ENCODE measurements at places on chromosomes 3 and 15.

GRCh38 chr15:38171973-38172372, 80.7 kb upstream of the SPRED1 start:
- DNase-seq = no peak

DNA sequence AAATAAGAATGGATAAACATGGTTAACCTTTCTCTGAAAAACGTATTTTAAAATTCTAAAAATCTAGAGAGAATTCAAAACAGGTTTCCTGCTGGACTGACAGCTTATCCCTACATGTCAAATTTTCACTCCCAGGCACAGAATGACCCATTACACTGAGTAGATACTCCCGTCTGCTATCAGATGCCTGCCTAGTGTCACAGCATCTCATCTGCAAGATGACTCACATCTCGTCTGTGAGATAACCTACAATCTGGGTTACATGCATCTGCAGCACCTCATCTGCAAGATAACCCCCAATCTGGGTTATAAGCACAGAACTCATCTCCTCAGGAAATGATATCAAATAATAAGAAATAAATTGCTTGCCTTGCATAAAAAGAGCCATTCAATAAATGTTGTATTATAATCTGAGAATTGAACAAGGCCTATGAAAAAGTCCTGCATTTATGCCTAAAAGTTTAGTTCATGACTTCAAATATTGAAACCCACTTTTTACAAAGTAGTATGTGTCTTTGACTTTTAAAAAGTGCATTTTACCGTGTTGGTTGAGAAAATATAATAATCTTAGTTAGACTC, 188.3 kb upstream of the THBS1 start:
- no peak for DNase-seq

DNA sequence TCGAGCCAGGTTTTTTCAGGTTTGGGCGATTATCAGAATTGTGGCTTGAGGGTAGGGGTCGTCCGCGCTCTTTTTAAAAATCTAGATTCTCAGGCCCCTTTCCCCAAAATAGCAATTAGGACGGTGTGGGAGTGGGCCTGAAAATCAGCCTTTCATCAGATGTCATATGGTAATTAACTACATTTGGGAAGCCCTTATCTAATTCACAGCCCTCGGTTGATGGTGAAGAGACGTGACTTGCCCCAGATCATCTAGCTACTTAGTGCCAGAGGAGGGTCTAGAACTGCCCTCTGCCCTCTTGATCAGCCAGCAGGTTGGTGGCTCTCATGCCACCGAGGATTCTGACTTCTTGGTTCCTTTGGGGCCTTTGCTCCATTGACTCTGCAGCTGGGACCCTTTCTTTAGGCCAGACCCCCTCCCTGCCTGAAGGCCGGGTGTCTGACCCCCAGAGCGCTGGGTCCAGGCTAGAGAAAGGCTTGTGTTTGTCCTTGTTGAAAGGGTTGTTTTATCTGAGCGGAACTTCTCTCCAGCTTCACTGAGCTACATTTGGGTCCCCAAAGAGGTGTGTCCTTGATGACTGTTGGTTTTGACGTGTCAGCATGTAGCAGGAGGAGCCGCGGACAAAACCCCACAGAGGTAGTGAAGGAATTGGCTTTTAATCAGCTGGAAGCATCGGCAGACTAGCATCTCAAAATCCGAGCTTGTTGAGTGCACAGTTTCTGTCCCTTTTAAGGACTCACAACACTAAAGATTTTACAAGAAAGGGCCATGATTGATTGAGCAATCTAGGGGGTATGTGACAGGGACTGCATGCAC, 857 bp downstream of the AEN start:
- DNase-seq = no peak

DNA sequence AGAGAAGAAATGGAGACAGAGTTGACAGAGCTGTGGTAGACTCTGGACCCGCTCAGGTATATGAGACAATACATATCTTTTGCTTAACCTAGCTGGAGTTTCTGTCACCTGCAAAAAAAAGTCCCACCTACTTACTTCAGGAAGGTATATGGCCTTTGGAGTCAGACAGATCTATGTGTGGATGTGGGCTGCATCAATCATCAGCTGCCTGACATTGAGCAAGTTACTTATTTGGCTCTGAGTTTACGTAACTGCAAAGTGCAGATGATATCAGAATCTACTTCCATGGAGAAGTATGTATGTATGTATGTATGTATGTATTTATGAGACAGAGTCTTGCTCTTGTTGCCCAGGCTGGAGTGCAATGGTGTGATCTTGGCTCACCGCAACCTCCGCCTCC, 124.3 kb downstream of the MYLK start:
- no peak for DNase-seq

DNA sequence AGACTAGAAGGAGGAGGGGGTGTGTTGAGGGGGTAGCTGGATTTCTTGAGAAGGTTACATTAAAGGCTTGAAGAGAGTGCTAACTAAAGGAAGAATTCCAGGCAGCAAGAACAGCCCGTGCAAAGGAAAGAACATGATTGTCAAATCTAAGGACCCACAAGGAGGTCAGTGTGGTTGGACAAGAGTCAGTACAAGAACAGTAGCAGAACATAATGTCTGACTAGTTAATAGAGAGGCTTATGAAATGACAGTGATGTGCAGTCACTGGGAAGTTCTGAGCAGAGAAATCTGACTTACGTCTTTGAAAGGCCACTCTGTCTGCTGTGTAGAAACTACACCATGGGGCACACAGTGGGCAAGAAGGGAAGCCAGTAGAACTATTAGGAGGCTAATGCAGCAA, 19.8 kb upstream of the RBMS3 start:
- no peak for DNase-seq

GRCh38 chr15:92074101-92074500, 220.6 kb downstream of the SLCO3A1 start:
- DNase-seq = no peak

DNA sequence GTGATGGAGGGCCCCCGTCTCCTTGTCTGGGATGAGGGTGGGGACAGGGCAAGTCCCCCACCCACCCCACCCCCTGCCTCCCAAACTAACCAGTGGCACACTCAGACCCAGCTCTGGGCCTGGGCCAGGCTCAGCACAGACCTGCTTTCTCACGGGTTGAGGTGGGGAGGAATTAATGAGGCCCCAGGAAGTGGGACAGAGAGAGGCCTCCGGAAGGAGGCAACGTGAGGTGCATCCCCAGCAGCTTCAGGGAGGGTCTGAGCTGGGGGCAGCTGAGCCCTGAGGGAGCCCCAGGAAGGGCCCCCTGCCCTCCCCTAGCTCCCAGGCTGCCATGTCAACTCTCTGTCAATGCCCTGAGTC, 15.0 kb upstream of the GNAI2 start:
- no peak for DNase-seq

DNA sequence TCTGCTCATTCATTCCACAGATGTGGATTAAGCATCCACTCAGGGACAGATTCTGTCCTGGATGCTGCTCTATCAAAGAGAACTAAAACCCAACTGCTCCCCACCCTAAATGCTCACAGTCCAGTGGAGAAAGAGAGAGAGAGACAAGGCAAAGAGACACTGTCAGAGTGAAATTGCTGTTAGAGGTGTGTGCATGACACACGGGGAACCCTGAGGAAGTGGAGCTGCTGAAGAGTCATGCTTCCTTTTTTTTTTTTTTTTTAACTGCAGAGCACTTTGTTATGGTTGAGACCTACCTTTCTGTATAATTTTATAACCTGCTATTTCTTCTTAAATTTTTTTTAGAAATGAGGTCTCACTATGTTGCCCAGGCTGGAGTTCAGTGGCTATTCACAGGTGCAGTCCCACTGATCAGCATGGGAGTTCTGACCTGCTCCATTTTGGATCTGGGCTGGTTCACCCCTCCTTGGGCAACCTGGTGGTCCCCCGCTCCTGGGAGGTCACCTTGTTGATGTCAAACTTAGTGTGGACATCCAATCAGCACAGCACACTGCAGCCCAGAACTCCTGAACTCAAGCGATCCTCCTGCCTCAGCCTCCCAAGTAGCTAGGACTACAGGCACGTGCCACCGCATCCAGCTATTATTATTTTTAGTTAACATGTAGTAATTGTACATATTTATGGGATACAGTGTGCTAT, 18.2 kb upstream of the PSTPIP1 start:
- no peak for DNase-seq

DNA sequence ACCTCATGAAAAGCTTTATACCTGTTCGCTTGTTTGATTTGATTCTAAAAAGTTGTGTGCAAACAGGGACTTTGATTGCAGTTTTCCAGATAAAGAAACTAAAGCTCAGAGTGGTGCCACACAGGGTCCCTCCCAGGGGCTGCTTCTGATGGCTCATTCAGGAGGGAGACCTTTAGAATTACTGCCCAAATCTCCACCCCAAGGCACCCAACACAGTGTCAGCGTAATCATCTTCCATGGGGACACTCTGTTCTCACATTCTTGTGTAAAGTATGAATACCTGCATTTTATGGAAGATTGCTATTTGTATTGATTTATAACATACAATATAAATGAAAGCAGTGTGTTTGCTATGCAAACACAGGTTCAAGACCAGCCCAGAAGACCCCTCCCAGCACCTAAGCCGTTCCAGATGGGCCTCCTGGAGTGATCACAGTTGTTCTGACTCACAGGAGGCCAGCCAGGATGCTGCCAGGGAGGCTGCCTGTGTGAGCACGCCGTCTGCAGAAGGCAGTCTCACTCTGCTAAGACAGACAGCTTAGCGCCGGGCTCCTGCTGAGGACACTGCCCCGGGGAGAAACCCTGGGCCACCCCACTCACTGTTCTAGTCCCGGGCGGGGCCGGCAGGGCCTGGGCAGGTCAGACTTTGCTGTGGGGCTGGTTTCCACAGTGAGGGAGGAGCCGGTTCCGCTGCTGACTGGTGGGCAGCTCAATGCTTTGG, 185.6 kb downstream of the FAM43A start:
- DNase-seq = no peak

GRCh38 chr3:42762046-42762724, 10.9 kb downstream of the CCDC13 start:
- no peak for DNase-seq

DNA sequence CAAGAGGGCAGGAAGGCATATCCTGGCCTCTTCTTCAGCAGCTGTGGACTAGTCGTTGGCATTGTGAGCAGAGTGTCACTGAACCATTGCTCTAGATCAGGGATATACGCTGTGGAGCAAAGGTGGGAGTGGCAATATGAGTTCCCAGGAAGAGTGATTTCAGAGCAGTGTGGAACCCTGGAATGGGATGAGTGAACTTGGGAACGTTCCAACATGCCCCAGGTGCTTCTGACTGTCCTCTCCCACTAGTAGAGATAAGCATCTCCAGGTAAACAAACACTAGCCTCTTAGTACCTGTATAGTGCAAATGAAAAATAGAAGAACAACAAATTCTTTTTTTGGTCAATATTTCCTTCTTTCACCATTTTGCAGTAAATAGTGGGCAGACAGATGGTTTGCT, 123.6 kb upstream of the VEPH1 start:
- DNase-seq = no peak

DNA sequence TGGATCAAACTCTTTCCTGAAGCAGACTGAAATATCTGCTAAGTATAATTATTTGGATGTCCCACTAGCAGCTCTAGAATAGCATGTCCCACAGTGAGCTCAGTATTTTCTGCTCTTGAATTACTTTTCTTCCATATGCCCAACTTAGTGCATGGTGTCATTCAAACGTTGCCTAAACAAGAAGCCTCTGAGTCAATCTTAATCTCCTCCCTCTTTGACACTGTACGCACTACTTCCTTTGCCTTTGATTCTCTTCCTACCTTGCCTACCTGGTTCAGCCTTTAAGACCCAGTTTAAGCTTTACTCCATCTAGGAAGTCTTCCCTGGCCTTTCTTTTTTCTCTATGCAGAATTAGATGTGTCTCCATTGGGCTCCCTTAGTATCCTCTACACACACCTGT, 54.5 kb downstream of the SEC22A start:
- DNase-seq = no peak

- DNase-seq = no peak
These were observed 38.9 kb upstream of the KIF23 start for GRCh38 chr15:69375151-69375790.

GRCh38 chr3:22284559-22284958, 533.5 kb upstream of the ZNF385D start:
- no peak for DNase-seq

DNA sequence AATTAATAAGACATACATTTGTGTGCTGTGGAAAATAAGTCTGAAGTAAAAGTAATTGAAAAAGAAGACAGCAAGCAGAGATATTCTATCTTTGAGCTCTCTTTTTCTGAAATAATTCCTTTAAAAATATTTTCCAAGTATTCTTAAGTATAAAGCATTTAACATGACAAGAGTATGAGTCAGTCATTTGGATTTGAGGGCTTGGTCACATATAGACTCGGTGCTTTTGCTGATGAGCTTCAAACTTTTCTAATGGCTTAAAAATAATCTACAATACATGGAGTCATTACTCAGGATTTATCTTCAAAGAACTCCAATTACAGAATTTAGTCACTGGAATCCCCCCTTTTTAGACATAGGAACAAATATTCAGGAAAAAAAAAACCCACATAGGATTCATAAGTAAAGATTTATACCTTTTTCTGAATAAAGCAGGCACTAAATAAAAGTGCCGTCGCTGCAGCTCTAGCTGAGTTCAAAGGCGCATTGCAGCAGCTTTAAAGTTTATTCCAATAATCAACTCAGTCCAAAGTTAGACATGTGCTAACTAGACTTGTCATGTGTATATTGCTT, 147.5 kb downstream of the CTNNB1 start:
- DNase-seq = no peak

DNA sequence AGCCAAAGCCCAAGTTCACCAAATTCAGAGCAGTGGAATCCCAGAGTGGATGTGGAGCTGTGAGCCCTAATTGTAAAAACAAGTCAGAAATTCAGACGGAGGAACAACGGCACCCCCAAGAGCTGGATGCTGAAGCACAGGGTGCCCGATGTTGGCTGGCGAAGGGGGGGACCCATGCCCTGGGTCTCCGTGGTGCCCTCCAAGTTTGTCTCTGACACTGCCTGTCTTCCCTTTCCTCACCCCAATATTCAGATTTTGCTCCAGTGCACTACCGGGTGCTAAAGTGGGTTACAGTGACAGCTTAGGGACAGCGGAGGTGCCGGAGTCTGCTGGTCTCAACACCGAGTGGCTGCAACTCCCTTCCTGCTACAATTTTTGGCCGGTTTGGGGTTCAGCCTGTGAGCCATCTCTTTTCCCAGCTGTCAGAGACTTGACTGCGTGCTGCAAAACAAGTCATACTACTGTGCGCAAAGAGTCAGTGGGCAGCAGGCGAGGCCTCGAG, 6.6 kb downstream of the GRIP2 start:
- no peak for DNase-seq

Measured in stimulated activated CD4-positive, alpha-beta T cell treated with anti-CD3 and anti-CD28 coated beads, TNF-alpha, amount 100 ng/mL, for 4 hours (primary cell).